ENCODE measurements at places on chromosomes 16 and 17.

DNA sequence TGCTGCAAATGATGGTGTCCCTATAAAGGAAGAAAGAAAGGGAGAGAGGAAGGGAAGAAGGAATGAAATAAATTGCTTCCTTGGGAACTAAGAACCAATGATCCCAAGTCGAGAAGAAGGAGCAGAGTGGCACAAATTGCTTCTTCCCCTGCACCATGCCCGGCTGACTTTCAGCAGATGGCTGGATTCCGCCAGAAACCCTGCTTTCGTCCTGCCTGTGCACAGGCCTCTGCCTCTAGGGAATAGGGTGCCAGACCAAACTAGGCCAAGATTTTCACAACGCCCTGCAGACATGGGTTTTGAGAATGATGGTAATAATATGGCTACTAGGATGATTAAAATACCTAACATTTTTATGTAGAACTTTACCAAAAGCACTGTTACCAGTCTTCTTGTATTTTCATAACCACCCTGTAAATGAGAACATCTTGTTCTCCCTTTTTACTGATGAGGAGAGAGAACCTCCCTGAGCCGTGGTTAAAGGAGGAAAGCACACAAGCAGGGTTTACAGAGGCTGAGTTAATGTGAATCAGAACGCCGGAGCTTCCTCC lies 122.1 kb upstream of the HSBP1 start:
- DNase-seq = no peak

DNA sequence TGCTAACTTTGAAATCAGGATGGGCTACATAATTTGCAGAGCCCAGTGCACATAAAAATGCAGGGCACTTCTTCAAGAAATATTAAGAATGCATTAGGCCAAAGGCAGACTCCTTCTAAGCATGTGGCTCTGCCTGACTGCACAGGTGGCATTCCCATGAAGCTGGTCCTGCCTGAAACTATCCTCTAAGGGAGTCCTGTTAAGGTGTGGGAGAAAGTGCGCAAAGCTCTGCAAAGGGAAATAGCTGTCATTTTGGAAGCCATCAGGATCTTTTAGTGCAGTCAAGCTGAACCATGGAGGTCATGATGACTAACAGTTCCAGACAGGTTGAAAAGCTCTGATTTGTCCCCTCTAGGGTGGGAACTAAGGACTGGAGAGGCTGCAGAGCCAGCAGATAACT lies 41.9 kb upstream of the CRHR1 start:
- no peak for DNase-seq

- DNase-seq = peak; percentile 45
Observed at GRCh38 chr17:57879437-57880085, 29.7 kb upstream of the MRPS23 start.

DNA sequence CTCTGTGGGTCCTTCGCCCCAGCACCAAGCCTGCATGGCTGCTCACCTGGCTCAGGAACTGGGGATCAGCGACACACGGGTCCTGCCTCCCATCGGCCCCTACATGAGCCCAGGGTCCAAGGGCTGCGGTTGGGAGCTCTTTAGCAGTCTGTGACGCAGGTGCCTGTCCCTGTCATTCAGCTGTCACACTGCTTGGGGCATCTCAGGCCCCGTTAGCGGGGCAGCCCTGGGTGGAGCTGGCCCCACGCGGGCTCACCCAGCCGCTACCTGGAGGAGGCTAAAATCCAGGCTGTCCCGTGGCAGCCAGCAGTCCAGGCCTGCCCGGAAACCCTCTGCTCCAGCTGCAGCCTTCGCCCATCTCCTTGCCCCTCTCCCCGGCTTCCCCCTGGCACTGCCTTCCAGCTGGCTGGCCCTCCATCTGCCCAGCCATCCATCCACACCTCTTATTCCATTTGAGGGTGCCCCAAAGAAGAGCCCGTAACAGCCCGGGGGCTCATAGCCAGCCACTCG lies 3.3 kb downstream of the GCGR start:
- DNase-seq = no peak

- DNase-seq = peak; percentile 4
Observed at GRCh38 chr16:69613378-69614154, 47.8 kb downstream of the NFAT5 start.

DNA sequence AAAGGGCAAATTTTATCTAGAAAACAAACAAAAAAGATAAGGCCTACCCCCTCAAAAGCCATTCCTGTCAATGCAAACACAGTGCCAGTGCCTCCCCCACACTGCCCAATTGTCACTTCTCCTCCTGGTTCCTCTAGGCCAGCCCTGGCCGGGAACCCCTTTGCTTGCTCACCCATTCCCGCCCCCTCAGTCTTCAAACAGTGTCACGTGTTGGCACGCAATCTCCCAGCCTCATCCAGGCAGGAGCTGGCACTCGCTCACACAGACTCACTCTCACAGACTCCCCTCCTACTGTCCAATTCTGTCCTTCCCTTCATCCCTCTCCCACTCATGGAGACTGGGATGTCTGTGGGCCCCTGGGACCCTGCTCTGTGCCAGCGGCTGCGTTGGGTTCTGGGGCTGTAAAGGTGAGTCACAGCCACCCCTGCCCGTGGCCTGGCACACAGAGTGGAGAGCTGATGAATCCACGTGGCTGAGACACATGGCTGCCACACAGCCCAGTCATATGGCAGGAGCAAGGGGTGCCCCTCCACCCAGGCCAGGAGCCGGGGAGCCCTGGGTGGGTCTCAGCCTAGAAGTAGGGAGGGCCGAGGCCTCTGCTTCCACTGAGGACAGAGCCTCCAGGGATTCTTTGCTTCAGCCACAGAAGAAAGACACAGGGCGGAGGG lies 54.8 kb downstream of the VAC14 start:
- peak; percentile 88 for DNase-seq

- DNase-seq = no peak
Observed at GRCh38 chr16:79316004-79316458, 284.5 kb downstream of the MAF start.

DNA sequence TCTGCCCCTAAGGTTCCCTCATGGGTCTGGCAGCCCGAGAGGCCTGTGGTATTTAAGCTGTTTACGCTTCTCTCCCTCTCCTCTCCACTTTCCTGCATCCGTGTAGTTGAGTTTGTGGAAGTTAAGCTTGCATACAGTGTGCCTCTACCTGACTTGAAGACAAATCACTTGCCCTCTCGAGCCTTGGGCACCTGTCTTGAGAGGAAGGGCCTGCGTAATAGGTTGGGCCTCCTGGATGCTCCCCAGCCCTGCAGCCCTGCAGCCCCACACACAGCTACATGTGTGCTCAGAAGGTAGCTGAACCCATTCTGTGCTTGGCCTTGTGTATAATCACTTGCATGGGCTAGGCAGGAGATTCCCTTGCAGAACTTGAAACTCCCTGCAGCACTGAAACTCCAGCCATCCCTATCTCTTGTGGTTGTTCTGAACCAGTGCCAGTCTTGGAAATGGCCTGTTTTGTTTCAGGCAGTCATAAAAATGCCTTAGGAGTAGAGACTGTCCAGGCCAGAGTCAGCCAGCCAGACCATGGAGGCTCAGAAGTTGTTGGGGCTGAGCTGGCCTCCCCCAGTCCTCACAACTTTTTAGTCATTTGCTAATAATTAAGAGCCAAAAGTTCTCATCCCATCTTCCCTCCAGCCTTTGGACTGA lies 134.6 kb downstream of the CLEC16A start:
- peak; percentile 84 for DNase-seq

DNA sequence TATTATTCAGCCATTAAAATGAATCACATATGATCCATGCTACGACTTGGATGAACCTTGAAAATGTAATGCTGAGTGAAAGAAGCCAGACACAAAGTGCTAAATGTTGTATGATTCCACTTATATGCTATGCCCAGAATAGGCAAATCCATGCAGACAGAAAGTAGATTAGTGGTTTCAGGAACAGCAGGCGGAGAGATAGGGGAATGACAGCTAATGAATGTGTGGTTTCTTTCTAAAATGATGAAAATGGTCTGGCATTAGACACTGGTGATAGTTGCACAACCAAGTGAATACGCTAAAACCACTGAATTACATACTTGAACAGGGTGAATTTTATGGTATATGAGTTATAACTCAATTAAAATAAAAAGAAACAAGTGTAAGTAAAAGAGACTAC lies 121.8 kb upstream of the NOG start:
- peak; percentile 2 for DNase-seq

DNA sequence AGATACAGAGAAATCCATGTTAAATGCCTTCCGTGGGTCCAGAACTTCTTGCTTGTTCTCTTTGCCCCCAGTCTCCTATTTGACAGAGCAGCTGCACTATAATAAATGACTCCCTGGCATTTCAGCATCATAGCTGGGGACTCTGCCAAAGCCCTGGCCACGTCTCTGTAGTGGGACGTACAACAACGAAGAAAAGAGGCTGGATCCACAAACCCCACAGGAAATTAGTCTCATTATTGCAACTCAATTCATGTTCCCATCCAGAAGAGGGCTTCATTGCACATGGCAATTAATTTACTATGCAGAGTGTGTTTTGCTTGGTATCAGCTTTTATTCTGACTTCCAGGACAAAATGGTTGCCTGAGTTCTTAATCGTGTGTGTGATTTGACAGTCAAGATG lies 121.3 kb downstream of the CDH13 start:
- peak; percentile 41 for DNase-seq

- peak; percentile 63 for DNase-seq
Observed at GRCh38 chr17:7363311-7363710, 8.4 kb downstream of the TMEM95 start.

- peak; percentile 25 for DNase-seq
Observed at GRCh38 chr16:72921620-72922019, 126.3 kb downstream of the ZFHX3 start.

- DNase-seq = peak; percentile 87
Observed at GRCh38 chr17:45425125-45425983, 7.3 kb downstream of the ARHGAP27 start.

GRCh38 chr17:7176107-7176840 lies 2.9 kb downstream of the ASGR1 start:
- DNase-seq = no peak

DNA sequence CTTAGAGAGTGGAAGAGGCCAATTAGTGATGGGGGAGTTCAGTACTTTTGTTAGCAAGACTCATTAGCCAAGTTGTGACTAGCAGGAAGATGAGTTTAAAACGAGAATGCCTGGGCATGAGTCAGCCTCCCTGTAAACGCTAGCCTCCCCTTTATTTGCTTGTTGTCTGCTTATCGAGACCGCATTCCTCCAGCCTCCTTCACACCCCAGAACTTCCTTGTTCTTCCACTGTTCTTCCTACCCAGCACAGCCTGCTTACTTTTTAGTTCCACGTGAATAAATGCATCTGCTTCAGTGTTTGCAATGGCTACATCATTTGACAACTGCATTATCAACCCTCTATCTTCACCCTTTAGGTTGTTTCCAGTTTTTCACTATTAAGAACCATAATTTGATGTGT lies 20.2 kb upstream of the OR3A1 start:
- peak; percentile 61 for DNase-seq

GRCh38 chr16:57446531-57447185 lies 527 bp downstream of the CIAPIN1 start:
- peak; percentile 23 for DNase-seq

GRCh38 chr17:17872547-17873345 lies 36.0 kb upstream of the SREBF1 start:
- no peak for DNase-seq

GRCh38 chr17:82323514-82324234 lies 6.3 kb upstream of the CD7 start:
- DNase-seq = no peak

GRCh38 chr17:55731586-55732250 lies 9.1 kb upstream of the TMEM100 start:
- no peak for DNase-seq

DNA sequence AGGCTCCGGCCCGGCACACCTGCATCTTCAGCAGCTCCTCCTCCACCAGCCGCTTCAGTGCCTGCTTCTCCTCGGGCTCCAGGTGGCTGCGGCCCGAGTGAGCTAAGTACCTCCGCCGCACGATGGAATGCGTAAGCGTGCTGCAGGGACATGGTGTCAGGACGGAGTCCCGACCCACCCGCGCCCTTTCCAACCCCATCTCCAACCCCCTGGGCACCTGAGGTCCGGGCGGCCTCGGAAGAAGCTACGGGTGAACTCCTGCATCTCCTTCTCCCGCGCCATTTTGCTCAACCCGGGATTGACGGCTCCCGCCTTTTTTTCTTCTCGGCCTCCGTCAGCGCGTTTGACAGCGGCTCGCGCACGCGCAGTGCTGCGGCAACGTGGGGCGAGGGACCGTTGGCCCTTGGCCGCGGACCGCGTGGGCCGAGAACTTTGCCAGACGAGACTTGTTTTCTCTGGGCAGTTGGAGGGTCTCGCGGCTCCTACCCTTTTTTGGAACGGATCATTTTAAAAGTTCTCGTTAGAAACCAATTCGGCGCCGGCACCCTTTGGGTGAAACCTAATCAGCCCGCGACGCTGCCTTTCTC lies at the start of gene HIRIP3:
Gene HIRIP3, minus strand, starts transcription at position 294 of the 587 bp plus-strand sequence. Its CDS starts 12 bp downstream, at position 282.
- DNase-seq = peak; percentile 86

- DNase-seq = no peak
Observed at GRCh38 chr16:89097392-89097772, 3.7 kb downstream of the ACSF3 start.

GRCh38 chr17:48554412-48555257 lies 9.7 kb upstream of the HOXB2 start:
- no peak for DNase-seq

DNA sequence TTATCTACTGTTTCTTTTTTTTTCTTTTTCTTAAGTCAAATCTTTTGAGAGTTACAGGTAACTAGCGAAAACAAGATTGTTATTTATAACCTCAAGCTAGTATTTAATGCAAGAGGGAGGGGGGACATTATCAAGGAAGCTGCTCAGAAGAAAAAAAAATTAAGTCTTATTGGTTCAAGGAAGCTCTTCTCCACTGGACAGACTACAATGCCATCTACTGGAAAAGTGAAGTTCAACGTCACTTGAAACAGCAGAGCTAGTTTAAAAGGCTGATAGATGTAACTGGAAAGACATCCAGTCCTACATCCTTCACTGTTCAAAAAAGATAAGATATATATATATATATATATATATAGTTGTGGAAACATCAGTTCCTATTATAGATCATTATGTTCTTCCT lies 418.0 kb upstream of the PSMD7 start:
- DNase-seq = peak; percentile 47

- no peak for DNase-seq
Observed at GRCh38 chr17:39765175-39765574, 27.4 kb downstream of the GRB7 start.

DNA sequence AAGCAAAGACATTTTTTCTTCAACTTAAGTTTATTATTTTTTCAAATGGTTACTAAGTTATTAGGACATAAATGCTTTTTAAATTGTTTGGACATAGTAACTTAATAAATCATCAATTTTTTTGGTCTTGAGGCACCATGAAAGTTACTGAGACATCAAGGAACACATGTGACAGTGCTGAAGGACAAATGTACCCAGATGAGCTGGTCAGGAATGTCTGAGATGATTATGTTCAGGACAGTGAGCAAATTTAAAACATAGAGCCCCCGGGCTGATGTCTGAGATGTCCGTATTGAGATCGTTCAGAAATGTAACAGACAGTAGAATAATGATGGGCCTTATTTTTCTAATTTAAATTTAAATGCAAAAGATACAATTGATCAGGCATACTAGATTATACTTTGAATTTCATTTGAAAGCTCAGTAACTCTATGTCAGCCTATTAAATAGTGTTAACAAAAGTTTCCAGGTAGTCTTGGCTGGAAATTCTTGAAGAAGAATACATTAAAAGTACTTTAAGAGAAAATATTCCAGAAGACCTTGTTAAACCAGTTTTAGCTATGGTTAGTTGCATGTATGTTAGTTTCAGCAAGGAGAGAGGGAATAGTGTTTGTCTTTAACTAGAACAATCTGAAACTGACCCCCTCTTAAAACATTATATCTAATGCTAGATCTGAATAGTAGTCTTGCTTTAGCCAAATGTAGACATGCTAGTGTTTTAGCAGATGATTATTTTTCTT lies 36.4 kb downstream of the SEC14L1 start:
- DNase-seq = no peak

All from Daoy (cell line).